ENCODE measurements at places on chromosomes 7 and 10. TPM values are rescaled to one million over a fixed set of nuclear protein-coding genes. Genes with fewer than 3 reads are reported as not detected.

The SPDYE5 gene
- total RNA-seq: not detected

- DNase-seq: peak; percentile 43
These were observed 84.0 kb upstream of the TMEM248 start for GRCh38 chr7:66837007-66837406.

DNA sequence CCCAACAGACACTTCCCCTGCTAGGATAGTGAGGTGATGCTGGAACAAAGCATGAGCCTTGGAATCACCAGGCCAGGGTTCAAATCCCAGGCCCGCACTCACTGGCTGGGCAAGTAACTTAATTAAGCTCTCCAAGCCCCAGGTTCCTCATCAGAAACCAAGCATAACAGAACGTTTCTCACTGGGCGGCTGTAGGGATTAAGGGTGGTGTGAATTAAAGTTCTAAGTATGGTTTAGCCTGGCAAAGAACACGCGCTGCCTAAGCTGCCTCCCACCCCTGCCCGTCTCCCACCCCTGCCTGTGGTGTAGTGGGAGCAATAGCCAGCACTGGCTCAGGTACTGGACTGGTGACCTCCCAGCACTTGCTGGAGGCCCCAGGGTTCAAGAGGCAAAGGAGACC lies 5.6 kb downstream of the SLC4A2 start:
- no peak for DNase-seq

The AOAH gene
- 1.4 TPM for total RNA-seq

All from HT1080 (cell line).